CD4-positive, alpha-beta T cell treated with Interferon alpha-2 for 1 hour (primary cell): ENCODE measurements at places on chromosomes 7 and 10.

GRCh38 chr7:43872406-43873110 lies 3.2 kb upstream of the MRPS24 start:
- no peak for DNase-seq

DNA sequence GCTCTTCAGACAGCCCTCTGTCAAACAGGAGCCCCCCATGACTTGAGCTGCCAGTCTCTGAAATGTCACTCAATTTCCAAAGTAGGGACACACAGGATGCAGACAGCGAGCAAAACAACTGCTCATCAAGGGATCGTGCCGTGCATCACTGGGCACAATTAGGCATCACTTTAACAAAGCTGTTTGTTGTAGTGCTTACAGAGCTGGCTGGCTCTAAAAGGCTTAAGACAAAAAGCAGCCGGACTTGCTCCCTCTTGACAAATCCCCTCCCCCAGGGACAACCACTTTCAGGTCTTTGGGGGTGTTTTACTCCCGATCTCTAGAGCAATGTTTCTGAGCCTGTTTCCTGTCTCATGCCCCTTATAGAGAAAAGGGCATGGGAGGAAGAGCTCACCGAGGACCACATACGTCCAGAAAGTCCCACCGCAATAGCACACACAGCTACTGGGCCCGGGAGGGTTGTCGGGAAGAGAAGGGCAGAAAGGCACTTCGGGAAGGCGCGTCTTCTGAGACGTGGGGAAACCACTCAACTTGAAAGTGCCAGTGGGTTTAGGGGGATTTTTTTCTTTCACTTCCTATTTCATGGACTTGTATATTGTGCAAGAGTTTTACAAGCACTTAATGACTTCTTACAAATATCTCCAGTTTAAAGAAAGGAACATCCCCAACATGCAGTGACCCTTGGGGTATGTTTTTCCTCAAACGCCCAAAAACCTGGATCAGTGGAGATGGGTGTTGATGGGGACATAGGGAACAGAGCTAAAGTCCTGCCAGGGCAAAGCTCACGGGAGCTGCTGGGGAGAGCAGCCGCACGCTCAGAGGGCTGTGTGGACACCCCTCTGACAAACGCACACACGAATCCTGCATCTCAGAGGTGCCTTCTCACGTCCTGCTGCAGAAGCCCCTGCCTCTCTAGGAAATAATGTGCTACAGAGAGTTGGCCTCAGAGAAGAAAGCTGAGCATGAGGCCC lies 27.1 kb downstream of the LRRC20 start:
- DNase-seq = peak; percentile 68

GRCh38 chr7:122143376-122143750 lies 686 bp downstream of the AASS start:
- DNase-seq = no peak

GRCh38 chr7:91165006-91165845 lies 99.0 kb upstream of the FZD1 start:
- DNase-seq = no peak

GRCh38 chr10:49733866-49734265 lies 28.3 kb downstream of the OGDHL start:
- no peak for DNase-seq

- DNase-seq = peak; percentile 27
These were observed 179.3 kb downstream of the PFKFB3 start for GRCh38 chr10:6382081-6382480.

- no peak for DNase-seq
These were observed 303.5 kb downstream of the SFMBT2 start for GRCh38 chr10:7107285-7107684.
